Cardiac septum (tissue), 1 donor: ENCODE measurements at places on chromosomes 6 and 20. TPM values are rescaled to one million over a fixed set of nuclear protein-coding genes. Genes with fewer than 3 reads are reported as not detected.

GRCh38 chr6:48135323-48136084 is 24.5 kb upstream of the PTCHD4 start:
- no peak for DNase-seq

- DNase-seq = no peak
These were observed 595.4 kb downstream of the EPM2A start for GRCh38 chr6:145139895-145140294.

The DAAM2 gene
- 10.4 TPM for total RNA-seq

- DNase-seq = peak; percentile 77
These were observed 33.4 kb upstream of the PLN start for GRCh38 chr6:118514689-118515088.

The DCDC2 gene
- total RNA-seq = 0.08 TPM

GRCh38 chr6:38508894-38509293 is 130.8 kb downstream of the BTBD9 start:
- DNase-seq = no peak

DNA sequence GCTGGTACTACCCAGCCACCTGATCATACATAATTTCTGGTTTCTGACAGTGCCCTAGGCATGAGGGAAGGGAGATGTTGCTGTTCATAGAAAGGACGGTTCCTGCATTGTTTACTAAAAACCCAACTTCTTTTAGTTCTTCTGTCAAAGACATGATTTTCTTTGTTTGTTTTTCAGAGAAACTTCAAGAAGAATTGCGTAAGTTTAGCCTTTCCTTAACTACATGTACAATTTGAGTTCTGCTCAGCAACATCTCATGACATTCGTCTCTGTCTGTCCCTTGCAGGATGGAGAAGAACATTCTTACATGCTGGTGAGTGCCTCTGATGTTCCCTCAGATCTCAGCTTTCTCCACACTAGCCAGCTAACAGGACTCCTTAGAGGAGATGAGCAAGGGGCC is 8.0 kb downstream of the BTN2A1 start:
- DNase-seq = no peak

- DNase-seq = no peak
These were observed 23.5 kb downstream of the GFOD1 start for GRCh38 chr6:13463941-13464340.
